ENCODE measurements at places on chromosomes 2 and 18. TPM values are rescaled to one million over a fixed set of nuclear protein-coding genes. Genes with fewer than 3 reads are reported as not detected.

DNA sequence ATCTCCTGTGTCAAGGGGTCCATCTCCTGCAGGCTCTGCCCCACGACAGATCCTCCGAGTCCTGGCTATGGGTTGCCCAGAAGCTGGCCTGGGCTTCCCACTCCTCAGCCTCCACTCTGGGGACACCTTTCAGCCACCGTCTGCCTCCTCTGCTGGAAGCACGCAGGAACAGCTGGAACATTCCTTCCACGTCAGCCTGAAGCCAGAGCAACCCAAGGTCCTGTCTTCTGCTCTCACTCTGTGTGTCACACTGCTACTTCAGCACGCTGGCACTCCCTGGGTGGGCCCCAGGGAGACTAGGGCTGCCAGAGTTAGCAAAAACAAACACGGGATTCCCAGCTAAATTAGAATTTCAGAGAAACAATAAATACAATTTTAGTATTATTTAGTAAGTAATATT lies 148.8 kb downstream of the HRH4 start:
- H3K4me1 ChIP-seq: no peaks in the 10 kb centered on the region
- H3K27ac ChIP-seq: no peak overlapping the region
- no peak for DNase-seq
- H3K36me3 ChIP-seq: no peaks in the 10 kb centered on the region

The PDE6D gene
- total RNA-seq: 33.7 TPM

- H3K27ac ChIP-seq: no peak overlapping the region
- DNase-seq: no peak
- no peaks in the 10 kb centered on the region for H3K27me3 ChIP-seq
- no peaks in the 10 kb centered on the region for H3K36me3 ChIP-seq
- no peaks in the 10 kb centered on the region for H3K4me1 ChIP-seq
These were observed 228.0 kb downstream of the ETAA1 start for GRCh38 chr2:67625178-67625577.

The SULT1C2 gene
- 1.9 TPM for total RNA-seq

- H3K36me3 ChIP-seq: no peaks in the 10 kb centered on the region
- H3K4me1 ChIP-seq: no peaks in the 10 kb centered on the region
- H3K27me3 ChIP-seq: no peaks in the 10 kb centered on the region
- DNase-seq: no peak
These were observed 379.4 kb upstream of the RAB12 start for GRCh38 chr18:8229787-8230186.

The ANKRD29 gene
- total RNA-seq: 7.3 TPM

DNA sequence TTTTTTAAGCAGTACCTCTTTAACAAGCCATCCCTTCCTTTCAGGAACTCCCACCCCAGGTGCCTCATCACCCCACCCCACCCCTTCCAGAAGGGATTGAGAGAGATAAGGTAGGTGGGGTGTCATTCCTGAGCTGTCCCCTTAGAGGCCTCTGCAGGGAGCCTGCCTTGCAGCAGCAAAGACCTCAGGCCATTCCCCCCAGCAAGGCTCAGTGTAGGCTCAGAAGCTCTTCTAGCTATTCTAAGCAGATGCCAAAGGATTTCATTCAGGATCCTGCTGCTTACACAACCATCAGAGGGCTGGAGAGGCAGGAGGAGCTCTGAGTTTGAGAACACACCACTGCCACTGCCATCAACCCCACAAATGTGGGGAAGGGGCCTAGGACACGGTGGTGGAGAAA lies 5.8 kb upstream of the FIGLA start:
- H3K27ac ChIP-seq: no peak overlapping the region
- no peak overlapping the region for H3K4me3 ChIP-seq
- H3K4me1 ChIP-seq: no peaks in the 10 kb centered on the region
- H3K36me3 ChIP-seq: no peaks in the 10 kb centered on the region
- DNase-seq: no peak

GRCh38 chr18:6950641-6951040 lies 167.0 kb downstream of the LAMA1 start:
- no peak overlapping the region for H3K27ac ChIP-seq
- H3K4me1 ChIP-seq: no peaks in the 10 kb centered on the region
- H3K36me3 ChIP-seq: peaks cover 23% of the 10 kb centered on the region
- no peak overlapping the region for H3K4me3 ChIP-seq

GRCh38 chr18:65423776-65424175 lies 327.0 kb upstream of the CDH7 start:
- no peaks in the 10 kb centered on the region for H3K27me3 ChIP-seq
- H3K36me3 ChIP-seq: no peaks in the 10 kb centered on the region
- H3K27ac ChIP-seq: no peak overlapping the region
- H3K4me1 ChIP-seq: no peaks in the 10 kb centered on the region
- no peak overlapping the region for H3K4me3 ChIP-seq
- no peak for DNase-seq

DNA sequence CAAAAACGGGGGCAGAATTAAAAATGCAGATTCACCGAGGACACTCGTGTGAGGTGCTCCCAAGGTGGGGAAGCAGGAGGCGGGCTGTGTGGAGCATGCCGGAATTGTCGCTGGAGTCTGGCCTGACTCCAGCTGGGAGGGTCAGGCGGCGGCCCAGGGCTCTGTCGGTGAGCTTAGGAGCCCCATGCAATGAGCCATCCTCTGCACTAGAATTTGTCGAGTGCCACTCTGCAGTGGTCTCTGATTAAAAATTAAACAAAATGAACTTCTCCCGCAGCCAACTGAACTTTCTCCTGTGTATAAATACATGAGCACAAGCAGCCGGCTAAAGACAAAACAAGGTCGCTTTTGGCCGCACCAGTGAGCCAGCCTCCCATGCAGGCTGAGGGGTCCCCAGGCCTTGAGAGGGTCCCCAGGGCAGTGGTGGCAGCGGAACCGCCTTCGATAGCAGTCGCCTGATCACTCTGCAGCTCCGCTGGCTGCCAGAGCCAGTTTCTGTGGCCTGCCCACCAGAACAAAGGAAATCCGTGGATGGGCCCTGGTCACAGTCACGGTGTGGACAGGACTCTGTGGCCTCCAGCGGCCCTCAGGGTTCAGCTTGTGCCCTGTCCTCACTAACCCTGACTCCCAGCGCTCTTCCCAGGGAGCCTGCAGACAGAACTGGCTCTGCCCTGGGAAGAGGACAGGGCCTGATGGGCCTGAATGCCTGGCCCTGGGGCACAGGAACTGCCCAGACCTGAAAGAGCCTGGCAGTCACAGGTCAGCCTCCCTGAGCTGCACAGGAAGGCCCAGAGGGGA lies 201.3 kb downstream of the EIPR1 start:
- H3K4me1 ChIP-seq: no peaks in the 10 kb centered on the region
- no peak overlapping the region for H3K27ac ChIP-seq
- H3K4me3 ChIP-seq: no peak overlapping the region

DNA sequence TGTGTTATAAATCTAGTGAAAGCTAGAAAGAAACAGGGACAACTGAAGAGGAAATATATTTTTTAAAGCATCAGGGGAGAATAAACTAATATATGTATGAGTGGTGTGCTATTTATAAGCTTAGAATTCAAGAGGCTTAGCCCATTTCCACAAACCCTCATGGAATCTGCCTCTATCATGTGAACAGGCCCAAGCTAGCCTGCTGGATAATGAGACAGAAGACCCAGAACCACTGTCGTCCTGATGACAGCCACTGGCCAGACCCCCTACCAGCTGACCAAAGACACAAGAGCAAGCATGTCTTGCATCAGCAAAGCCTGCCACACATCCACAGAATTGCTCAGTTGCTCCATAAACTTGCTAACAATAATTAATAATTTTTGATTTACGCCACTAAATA lies 382.3 kb upstream of the NXPH2 start:
- H3K36me3 ChIP-seq: no peaks in the 10 kb centered on the region
- no peak overlapping the region for H3K27ac ChIP-seq
- no peak for DNase-seq
- H3K27me3 ChIP-seq: no peaks in the 10 kb centered on the region
- H3K4me3 ChIP-seq: no peak overlapping the region

Data from H1 (cell line).